Foreskin fibroblast (primary cell): ENCODE measurements at places on chromosomes 2 and 18.

DNA sequence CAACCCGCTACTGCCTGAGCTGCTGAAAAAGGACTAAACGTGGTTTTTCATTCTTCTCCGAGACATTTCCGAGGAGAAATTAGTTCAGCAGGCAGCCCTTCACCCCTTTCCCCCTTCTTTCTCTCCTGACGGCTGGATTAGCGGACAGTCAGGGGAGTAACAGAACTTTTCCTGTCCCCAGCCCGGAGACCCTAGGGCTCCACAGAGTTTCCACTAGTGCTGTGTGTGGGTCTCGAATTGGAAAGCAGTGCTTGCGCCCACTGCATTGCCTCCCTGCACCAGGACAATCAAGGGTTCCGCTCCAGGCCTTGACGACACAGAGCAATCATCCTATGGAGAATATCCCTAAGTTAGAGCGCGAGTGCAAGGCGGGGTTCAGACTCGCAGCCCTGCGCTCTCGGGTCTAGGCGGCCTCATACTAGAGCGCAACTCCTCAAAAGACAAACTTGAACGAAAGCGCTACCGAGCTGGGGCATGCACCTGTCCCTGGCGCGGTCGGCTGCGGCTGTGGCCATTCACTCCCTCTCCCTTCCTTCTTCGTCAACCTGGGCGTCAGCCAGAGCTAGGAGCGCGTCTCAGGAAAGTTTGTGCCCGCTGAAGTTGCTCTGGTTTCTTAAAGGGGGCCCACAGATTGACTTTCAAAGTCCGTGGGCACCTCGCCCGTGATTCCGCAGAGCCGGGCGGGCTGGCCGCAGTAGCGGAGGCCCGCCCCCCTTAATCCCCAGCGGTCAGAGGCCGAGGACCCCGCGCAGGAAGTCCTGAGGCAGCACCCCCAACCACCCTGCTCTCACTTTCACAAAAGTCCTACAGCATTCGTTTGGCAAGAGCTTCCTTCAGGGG, 801 bp downstream of the OSR1 start:
- DNase-seq = peak; percentile 74

GRCh38 chr2:65931056-65931455, 498.7 kb upstream of the SPRED2 start:
- DNase-seq = no peak

DNA sequence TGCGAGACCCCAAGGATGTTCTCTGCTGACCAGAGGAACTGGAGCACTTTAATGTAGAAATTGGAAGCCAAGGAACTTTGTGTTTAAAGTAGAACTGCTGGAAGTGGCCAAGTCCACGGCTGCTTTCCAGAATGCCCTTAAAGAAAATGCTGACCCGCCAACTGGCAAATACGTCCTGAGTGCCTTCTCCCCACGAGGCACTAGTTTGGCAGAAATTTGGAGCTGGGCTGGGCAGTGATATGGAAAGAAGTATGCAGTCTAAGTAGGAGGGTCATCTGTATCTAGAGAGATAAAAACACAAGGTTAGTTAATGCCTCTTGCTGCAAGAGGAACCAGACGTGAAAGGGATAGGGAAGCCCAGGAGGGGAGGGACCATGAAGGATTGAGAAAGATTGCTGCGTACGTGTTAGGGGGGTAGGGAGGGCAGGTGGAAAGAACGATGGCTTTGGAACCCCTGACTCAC, 59.3 kb upstream of the RFX8 start:
- no peak for DNase-seq

- DNase-seq = no peak
These were observed 97.0 kb upstream of the SMAD2 start for GRCh38 chr18:48027401-48027963.

DNA sequence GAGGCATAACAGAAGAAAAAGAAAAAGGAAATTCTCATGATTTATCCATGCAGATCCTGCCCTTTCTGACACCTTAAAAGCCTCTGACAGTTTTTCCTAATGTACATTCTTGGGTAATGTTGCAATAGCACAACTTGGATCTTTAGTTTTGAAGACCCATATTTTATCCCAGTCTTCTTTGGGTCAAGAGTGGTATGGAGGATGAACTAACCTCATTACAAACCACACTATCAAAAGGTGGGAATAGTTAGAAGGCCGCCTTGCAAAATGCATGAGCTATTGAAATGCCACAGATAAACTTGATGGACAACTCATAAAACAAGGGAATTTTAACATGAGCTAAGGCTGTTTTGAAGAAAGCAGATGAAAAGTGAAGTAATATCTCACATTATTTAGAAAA, 1479.8 kb upstream of the ACVR2A start:
- DNase-seq = no peak

- DNase-seq = no peak
These were observed 406.1 kb upstream of the MEX3C start for GRCh38 chr18:51603551-51603950.

- DNase-seq = no peak
These were observed 118.8 kb upstream of the DAPL1 start for GRCh38 chr2:158676295-158676694.

DNA sequence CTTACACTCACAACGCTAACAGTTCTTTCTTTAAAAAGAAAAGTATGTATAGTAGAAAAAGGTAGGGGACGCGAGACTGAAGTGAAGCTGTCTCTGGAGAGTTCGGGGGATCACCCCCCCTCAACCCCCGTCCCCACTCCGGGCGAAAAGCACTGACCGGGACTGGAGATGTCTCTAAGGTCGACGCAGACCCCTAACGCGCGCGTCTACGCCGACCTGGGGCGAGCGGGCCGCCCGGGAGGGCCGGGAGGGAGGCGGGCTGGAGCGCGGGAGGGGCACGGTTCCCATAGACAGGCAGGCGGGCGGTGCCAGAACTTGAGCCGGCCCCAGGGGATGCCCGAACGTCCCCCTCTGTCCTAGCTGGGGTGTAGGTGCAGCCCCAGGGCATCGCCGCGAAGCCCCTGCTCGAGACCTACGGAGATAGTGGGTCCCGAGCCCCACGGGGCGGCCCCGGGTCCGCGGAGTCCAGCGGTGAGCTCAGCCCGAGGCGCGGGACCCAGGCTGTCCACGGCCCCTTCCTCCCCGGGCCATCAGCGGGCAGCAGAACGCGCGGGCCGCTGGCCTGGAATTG, 82.2 kb downstream of the CHRNA1 start:
- peak; percentile 67 for DNase-seq

- peak; percentile 47 for DNase-seq
These were observed 13.6 kb downstream of the IMPA2 start for GRCh38 chr18:11994703-11995444.

DNA sequence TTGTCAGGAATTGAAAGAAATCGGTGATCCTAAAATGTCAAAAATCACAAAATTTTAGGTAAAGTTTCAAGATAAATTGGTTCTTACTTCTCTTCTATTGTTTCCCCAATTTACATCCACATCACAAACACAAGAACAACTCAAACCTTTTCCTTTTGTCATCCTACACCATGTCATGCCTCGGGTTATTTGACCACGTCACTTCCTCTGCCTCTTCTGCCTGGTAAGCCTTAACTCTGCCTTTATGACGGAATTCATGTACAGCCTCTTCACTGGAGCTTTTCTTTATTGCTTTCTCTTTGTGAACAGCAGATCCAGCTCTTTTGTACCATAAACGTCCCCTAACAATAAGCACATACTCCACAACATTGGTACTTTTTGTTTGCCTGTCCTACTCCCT, 258.0 kb downstream of the DPP10 start:
- DNase-seq = no peak

DNA sequence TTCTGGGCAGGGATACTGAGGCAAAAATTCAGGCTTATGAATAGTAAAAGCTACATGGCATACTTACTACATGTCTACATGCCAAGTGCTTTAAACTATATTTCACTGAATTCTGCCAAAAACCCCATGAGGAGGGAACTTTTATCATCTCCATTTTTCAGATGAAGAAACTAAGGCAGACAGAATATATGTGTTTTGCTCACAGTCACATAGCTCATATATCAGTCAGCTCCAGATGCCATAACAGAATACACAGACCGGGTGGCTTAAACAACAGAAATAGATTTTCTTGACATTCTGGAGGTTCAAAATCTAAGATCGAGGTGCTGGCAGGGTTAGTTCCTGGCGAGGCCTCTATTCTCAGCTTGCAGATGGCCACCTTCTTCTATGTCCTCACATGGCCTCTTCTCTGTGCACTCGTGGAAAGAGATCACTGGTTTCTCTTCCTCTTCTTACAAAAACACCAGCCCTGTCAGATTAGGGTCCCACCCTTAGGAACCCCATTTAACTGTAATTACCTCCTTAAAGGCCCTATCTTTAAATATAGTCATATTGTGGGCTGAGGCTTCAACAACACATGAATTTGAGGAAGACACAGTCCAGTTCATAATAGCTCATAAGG, 27.1 kb upstream of the CREB1 start:
- no peak for DNase-seq
